Spinal cord (tissue), 10 donors: ENCODE measurements at places on chromosomes 11 and 22. TPM values are rescaled to one million over a fixed set of nuclear protein-coding genes. Genes with fewer than 3 reads are reported as not detected.

BATF2 gene
- 0.76 TPM for polyA plus RNA-seq

- DNase-seq: no peak
- H3K27ac ChIP-seq: no peak overlapping the region
- no peaks in the 10 kb centered on the region for H3K4me1 ChIP-seq
- H3K36me3 ChIP-seq: peaks cover 12% of the 10 kb centered on the region
- no peaks in the 10 kb centered on the region for H3K27me3 ChIP-seq
- H3K4me3 ChIP-seq: no peak overlapping the region
Observed at GRCh38 chr11:43393765-43394355, 35.1 kb downstream of the TTC17 start.

- H3K4me1 ChIP-seq: peaks cover 3% of the 10 kb centered on the region
- H3K36me3 ChIP-seq: no peaks in the 10 kb centered on the region
- no peaks in the 10 kb centered on the region for H3K27me3 ChIP-seq
- no peak for DNase-seq
Observed at GRCh38 chr11:93605642-93606041, 55.8 kb upstream of the CEP295 start.

GRCh38 chr22:18994701-18995326, 58.7 kb upstream of the PRODH start:
- no peaks in the 10 kb centered on the region for H3K27me3 ChIP-seq
- no peak overlapping the region for H3K27ac ChIP-seq
- H3K4me3 ChIP-seq: no peak overlapping the region
- H3K4me1 ChIP-seq: peaks cover 30% of the 10 kb centered on the region

DNA sequence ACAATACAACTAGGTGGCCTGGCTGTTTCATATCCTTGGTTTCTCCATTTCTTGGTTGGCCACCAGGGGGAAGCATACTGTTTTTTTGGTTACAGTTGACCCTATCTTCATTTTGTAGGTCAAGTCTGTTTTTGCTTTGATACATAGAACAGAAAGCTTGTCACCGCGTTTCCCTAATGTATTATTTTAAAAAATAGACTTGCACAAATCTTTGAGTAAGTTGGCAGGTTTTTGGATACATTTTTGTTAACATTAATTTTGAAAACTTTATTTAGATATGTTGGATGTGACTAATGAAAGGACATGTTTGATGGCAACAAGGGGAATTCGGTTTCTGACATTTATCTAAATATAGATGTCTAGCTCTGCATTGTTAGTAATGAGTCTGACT, 3.0 kb downstream of the NCR3LG1 start:
- H3K4me1 ChIP-seq: peaks cover 17% of the 10 kb centered on the region
- no peak overlapping the region for H3K27ac ChIP-seq
- DNase-seq: peak; percentile 13
- H3K36me3 ChIP-seq: no peaks in the 10 kb centered on the region
- peak overlapping the region; percentile 41 for H3K4me3 ChIP-seq

- no peak overlapping the region for H3K27ac ChIP-seq
- DNase-seq: no peak
- no peak overlapping the region for H3K4me3 ChIP-seq
- H3K4me1 ChIP-seq: peaks cover 5% of the 10 kb centered on the region
- no peaks in the 10 kb centered on the region for H3K36me3 ChIP-seq
- no peaks in the 10 kb centered on the region for H3K27me3 ChIP-seq
Observed at GRCh38 chr22:47806894-47807293, 1044.4 kb downstream of the TBC1D22A start.

DNA sequence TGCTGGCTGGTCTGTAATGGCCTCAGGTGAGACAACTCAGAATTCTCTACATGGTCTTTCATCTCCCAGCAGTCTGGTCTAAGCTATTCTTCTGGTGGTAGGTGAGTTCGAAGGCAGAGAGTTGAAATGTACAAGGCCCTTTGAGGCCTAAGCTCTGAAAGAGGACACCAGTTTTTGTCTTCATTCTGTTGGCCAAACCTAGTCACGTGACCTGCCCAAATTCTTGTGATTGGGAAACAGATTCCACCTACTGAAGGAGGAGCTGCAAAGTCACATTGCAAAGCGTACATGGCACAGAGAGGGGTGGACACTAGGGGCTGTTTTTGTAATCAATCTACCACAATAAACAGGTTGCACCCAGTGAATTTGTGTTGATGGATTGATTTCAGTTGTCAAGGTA, 193.5 kb downstream of the NAV2 start:
- H3K27ac ChIP-seq: no peak overlapping the region
- no peak overlapping the region for H3K4me3 ChIP-seq

DNA sequence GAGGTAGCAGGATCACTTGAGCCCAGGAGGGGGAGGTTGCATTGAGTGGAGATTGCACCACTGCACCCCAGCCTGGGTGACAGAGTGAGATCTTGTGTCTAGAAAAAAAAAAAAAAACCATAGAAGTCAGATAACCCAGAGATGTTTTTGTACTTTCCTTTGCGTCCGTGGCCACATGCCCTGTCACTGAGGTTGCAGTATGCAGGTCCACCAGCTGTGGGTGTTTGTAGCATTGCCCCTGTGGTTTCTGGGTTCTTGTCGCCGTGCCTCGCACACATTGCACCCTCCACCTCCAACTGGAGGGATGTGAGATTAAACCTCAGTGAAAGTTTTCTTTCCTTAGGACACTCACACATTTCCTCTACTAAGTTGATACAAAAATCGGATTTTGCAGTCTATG, 70.3 kb downstream of the TNRC6B start:
- DNase-seq: no peak
- no peak overlapping the region for H3K27ac ChIP-seq
- peaks cover 6% of the 10 kb centered on the region for H3K36me3 ChIP-seq
- H3K4me1 ChIP-seq: no peaks in the 10 kb centered on the region
- H3K4me3 ChIP-seq: no peak overlapping the region
- H3K27me3 ChIP-seq: no peaks in the 10 kb centered on the region

FAM180B gene
- 1.7 TPM for polyA plus RNA-seq

CYB5R3 gene
- 172 TPM for polyA plus RNA-seq
